ENCODE measurements at places on chromosomes 5 and 9. TPM values are rescaled to one million over a fixed set of nuclear protein-coding genes. Genes with fewer than 3 reads are reported as not detected.

CCL28 gene
- 13.1 TPM for polyA plus RNA-seq

SLC6A19 gene
- polyA plus RNA-seq, result not detected

PCDHB10 gene
- not detected for polyA plus RNA-seq

CTXN3 gene
- not detected for polyA plus RNA-seq

LCN15 gene
- not detected for polyA plus RNA-seq

GPR21 gene
- polyA plus RNA-seq, result not detected

SLC34A1 gene
- not detected for polyA plus RNA-seq

ACSL6 gene
- 0.11 TPM for polyA plus RNA-seq

IL7R gene
- 15.1 TPM for polyA plus RNA-seq

CCDC183 gene
- polyA plus RNA-seq, result 0.78 TPM

HACD4 gene
- polyA plus RNA-seq, result 4.4 TPM

GADD45G gene
- polyA plus RNA-seq, result 1.1 TPM

MCIDAS gene
- not detected for polyA plus RNA-seq
